ENCODE measurements at places on chromosomes 7 and 10.

DNA sequence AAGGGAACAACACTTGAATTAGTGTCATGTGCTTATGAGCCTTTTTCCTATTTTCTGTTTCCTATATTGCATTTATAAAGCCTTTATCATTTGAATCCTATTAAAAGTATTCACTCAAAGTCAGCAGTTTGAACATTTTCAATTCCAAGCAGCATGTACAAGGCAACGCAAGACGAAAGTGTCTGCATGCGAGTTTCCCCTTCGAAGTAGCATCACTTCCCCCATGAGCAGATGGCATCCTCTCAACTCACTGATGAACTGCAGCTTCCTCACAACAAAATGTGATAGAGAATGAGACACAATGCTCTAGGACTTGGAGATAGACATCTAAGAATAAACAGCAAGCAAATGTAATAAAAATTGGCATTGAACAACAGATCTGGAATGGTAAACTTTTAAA, 270.7 kb downstream of the PRPF18 start:
- DNase-seq, result no peak

- DNase-seq, result no peak
Measured at GRCh38 chr10:14613588-14613920, 161.1 kb downstream of the FAM107B start.

DNA sequence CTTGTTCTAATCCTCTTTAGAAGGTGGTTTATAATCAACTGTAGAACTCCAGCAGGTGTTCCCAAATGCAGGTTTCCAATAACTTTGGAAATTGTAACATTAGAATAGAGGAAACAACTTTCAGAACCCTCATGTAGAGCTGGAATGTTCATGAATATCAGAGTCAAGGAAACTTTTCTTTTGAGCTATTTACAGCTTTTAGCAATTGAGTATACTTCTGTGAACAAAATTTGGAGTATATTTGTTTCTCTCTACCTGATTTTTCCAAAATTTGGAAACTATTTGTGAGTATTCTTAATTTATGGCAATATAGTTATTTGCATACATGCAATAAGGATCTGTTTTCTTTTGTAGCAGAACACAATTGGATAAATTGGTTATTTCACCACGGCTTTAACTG, 2.8 kb upstream of the CFAP43 start:
- no peak for DNase-seq

- no peak for DNase-seq
Measured at GRCh38 chr7:36048141-36048901, 104.7 kb upstream of the EEPD1 start.

DNA sequence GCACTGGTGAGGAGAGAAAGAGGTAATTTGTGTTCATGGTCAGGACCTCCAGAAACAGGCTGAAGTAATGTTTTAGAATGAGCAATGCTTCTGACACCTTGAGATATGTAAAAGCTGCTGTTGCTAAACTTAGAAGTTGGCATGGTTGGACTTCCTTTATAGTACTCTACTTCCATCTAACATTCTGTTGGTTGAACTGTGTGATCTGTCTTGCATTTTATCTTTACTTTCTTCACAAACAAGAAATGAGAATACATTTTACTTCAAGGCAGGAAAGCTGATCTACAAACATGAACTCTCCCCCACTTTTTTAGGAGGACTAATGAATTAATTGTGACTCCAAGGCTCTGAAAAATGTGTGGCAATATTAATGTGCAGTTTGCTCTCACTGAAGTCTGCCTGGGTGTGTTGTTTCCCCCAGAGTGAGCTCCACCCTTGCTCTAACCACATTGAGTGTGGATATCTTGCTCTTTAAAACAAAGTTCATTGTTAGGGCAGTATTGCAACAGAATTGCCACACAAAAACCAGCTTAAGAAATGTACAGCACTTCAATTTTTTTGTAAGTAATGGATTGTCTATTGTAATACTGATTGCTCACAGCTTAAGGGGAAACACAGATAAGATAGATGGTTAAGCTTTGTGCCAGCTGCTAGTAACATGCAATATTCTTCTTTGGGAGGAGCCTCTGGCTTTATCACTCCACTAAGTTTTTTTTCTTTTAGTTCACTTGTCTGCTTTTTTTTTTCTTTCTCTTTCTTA, 69.0 kb downstream of the ADD3 start:
- no peak for DNase-seq

DNA sequence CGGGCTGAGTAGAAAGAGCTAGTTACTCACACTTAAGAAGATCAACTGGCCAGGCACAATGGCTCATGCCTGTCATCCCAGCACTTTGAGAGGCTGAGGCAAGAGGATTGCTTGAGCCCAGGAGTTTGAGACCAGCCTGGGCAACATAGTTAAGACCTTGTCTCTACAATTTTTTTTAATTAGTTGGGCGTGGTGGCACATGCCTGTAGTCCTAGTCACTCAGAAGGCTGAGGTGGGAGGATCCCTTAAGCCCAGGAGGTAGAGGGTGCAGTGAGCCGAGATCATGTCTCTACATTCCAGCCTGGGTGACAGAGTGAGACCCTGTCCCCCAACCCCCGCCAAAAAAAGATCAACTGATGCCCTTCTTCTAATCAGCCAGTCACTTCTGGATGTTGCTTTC, 74.6 kb upstream of the ATP6V0A4 start:
- DNase-seq, result no peak

DNA sequence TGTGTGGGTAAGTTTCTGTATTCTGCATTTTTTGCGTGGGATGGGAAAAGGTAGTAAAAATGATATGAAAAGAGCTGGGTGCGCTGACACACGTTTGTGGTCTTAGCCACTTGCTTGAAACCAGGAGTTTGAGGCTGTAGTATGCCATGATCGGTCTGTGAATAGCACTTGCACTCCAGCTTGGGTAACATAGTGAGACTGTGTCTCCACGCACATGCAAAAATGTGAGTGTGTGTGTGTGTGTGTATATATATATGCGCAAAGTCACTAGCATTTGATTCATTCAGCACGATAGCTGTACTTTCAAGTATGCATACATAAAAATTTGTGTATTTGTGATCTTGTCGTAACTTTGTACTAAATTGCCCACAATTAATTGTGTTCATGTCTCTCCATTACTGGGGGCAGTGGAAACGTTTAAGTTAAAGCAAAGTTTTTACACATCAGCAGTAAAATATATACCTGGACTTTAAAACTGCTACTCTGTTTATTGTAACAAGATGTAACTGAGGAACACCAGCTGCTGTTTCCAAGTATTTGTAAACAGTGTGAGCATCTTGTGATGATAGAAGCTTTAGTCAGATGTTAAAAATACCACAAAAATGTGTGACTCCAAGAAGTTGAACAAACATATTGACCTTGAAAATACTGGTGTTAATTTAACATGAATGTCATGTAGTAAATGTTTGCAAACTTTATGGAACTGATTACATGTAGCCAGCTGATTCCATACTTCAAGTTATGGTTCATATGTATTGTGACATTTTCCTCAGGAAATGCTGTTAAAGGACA, 1.6 kb downstream of the ZRANB1 start:
- DNase-seq, result no peak

DNA sequence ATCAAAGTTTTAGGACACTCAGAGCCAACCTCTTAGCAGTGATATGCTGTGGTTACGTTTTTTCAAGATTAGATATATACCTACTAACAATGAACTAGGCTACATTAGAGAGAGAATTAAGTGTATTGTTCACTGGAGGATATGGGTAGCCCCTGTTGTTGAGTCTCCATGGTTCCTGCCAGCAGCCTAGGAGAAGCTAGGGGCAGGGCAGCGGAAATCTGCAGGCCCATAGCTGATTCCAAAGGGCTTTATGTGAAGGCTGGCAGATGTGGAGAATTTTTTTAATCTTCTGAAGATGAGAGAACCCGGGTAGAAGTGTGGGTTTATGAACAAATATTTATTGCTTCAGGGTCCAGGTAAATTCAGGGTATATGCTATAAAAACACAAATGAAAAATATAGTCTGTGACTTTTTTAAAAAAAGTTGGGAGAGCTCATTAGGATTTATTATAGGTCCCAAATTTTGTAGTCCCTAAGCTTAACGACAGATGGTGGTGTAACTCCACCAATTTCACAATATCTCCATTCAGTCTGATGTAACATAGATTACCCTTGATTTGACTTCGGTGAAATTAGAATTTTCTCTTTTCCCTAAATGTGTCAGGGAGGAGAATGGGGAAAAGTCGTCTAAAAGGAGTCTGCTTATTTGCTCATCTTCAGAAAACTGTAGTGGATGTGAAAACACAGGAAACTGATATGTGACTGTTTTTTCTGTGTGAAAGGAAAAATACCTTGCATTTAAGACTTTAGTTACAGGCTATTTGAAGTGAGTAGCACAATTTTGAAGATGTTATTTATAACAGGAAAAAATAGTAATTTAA, 163.0 kb upstream of the PPP1R3A start:
- no peak for DNase-seq
